ENCODE measurements at places on chromosomes 6 and 20.
A peak's percentile ranks its signal among the peaks of the same experiment; 100 is the strongest.

- peak; percentile 52 for DNase-seq
Measured at GRCh38 chr6:148747471-148748165, 788 bp downstream of the UST start.

DNA sequence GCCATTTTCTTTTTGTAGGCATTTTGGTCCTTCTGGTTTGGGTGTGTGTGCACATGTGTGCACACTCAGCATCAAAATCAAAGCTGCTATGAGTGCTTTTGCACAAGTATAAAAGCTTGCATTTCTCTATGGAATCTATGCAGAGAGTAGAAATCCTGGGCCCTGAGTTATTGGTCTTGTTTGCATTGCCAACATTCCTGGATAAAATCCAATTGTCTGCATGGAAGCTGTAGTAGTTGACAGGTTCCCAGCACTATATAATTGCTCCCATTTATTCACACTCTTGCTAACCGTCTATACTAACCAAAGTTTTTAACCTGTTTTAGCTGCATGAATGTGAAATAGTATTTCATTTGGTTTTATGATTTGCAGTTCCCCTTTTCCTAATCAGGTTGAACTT is 277.0 kb downstream of the FOXA2 start:
- no peak for DNase-seq

- no peak for DNase-seq
Measured at GRCh38 chr6:63813566-63814120, 178.0 kb downstream of the PHF3 start.

DNA sequence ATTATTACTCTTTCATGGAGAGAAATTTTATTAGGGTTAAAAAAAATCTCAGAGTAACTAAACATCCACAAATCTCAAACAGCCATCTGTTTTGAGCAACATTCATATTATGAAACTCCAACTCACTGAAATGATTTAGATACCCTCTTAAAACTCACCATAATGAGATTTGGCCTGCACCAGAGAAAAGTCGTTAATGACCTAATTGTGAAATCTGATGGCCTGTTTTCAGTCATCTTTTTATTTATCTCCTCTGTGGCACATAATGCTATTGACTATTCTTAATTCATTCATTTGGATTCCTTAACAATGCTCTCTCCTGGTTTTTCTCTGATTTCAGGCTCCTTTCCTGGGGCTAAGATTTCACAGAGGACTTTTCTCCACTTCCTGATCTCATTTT is 192.7 kb downstream of the RNF144B start:
- DNase-seq: no peak

GRCh38 chr20:33874129-33874528 is 63.0 kb downstream of the CHMP4B start:
- no peak for DNase-seq

GRCh38 chr6:46412662-46413061 is 78.6 kb downstream of the RCAN2 start:
- DNase-seq: no peak

All from activated T-helper 1 cell treated with Interleukin-2 at 50 U/mL for 16 hours (primary cell).